ENCODE measurements at places on chromosomes 1 and 21.

DNA sequence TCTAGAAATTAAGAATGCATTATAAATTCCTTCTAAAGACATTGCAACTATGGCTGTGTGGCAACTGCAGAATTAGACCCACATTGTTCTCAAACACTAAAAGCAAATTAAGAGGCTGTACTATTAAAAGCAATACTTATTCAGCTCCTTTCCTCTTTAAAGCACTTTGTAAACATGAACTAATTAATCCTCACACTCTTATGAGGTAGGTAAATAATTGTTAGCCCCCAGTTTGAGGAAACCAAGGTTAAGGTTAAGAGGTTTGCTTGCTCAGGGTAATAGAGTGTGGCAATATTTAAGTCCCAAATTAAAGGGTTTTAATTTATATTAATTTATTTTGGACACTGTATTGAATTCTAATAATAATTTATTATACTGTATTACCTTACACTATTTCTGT lies 553.8 kb downstream of the LRRIQ3 start:
- DNase-seq = no peak

- no peak for DNase-seq
These were observed 27.5 kb downstream of the COL6A1 start for GRCh38 chr21:46008893-46009621.

GRCh38 chr1:21933397-21934248 lies 3.5 kb downstream of the HSPG2 start:
- no peak for DNase-seq

- DNase-seq = no peak
These were observed 15.2 kb downstream of the KIRREL1 start for GRCh38 chr1:158008630-158009029.

- no peak for DNase-seq
These were observed 20.3 kb downstream of the PADI6 start for GRCh38 chr1:17392199-17392740.

GRCh38 chr1:187091666-187092065 lies 262.9 kb downstream of the PLA2G4A start:
- DNase-seq = no peak

DNA sequence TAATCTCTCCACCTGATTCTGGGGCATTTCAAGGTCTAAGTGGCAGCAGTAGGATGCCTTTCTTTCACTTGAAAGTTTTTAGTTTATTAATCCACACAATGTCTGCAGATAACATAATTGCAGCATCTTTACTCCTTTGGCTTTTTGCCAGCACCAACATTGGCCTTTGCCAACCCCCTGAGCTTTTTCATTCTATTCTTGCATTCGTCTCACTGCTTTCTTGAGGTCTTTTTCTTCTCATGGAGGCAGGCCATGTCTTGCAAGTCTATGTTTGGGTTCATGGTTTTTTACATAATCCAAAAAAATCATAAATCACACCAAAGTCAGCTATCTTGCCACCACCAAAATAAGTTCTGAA lies 30.4 kb upstream of the COG2 start:
- DNase-seq = no peak

GRCh38 chr1:32204943-32205361 lies 519 bp upstream of the IQCC start:
- no peak for DNase-seq

- DNase-seq = no peak
These were observed 154.5 kb upstream of the SPAG17 start for GRCh38 chr1:118339400-118340124.
